ENCODE measurements at places on chromosomes 4 and X.
A peak's percentile ranks its signal among the peaks of the same experiment; 100 is the strongest.

DNA sequence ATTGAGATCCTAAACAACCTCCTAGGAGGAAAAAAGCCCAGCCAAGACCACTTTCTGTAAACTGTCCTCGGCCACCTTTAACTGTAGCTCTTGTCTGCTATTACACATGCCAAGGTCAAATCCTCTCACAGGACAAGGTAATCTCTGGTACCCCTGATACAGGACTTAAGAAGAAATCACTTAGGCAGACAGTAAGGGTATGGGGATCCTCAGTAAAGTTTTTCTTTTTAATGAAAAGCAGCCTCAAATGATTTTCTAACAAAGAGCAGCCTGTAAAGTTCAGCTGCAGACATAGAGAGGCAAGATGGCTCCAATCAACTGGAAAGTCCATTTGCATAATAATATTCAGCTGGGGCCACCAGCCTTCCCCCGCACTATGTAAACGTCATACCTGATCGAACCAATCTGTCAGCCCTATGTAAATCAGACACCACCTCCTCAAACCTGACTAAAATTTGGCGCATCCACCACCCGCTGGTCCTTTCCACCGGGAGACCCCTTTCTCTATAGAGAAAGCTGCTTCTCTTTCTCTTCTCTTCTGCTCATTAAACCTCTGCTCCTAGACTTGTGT, 14.6 kb upstream of the MPP1 start:
- no peak for DNase-seq

DNA sequence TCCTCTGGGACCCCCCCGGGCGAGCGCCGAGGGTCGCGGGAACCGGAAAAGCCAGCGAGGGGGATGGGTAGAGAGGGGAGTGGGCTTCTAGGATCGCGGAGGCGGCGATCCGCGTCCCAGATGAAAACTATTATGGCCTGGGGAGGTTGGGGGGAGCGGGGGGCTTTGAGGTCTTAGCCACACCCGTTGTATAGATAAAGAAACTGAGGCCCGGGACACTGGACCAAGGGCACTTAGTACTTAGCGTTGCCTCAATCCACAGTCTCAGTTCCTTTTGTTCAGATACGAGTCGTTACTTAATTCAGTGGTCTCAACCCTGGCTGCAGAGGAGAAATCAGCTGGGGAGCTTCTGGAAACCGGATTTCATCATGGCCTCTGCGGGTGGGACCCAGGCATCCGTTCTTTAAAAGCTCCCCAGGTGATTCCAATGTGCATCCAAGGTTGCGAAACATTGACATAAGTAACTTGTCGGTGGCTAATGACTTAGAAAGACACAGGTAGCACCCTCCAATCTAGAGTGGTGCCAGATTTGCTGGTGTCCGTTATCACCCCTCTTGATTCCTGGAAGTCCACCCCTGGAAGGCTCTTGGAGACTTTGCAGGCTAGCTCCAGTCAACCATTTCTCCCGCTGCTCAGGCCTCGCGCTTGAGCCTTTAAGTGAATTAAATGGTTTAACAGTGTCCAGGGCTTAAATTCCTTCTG, 90.7 kb downstream of the GEMIN8 start:
- no peak for DNase-seq

GRCh38 chr4:128810331-128810870, 901 bp downstream of the JADE1 start:
- no peak for DNase-seq

DNA sequence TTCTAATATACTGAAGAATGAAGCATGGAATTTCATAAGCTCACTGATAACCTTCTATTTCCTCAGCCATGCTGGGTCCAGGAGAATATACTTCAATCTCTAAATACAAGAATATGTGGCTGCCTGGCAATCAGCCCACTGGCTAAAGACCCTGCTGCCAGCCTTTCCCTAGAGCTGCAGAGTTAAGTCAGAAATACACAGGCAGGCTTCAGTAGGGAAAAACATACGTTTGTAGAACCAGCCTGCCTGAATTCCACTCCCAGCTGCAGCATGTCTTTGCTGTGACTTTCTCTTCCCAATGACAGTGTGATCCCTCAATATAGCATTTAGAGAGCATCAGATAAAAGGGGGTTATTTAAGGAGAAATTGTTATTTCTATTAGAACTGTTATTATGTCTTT, 289.1 kb downstream of the PCDH19 start:
- no peak for DNase-seq

GRCh38 chr4:33037464-33037863, 2317.3 kb downstream of the PCDH7 start:
- no peak for DNase-seq

- peak; percentile 10 for DNase-seq
These were observed 152.5 kb upstream of the SPRY1 start for GRCh38 chr4:123244137-123244536.

DNA sequence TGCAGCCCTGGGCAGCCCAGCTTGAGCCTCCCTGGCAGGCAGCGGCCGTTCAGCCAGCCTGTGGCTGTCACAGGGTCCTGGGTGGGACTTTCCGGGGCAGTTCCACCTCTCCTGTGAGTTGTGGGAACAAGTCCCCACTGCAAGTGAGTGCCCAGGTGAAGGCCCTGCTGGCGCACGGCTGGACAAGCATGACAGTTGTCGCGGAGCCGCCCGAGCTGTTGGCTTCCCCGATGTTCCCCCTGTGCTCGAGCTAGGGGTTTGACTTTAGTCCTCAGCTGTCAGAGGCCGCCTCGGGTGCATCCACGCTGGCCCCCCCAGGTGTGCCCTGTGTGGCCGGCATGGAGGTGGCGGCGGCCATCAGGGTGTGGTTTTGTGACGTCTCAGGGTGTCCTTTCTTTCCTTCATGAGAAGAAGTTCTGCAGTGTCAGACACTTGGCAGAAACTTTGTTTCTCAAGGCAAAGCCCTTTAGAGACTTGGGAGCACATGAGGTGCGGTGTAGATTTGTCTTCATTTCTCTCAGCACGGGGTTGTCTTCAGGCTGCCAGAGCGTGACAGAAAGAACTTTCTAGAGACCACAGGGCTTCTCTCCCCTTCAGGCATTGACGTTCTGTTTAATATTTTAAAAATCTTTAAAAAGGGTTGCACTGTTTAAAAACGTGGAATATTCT, 69.4 kb upstream of the HGFAC start:
- no peak for DNase-seq

DNA sequence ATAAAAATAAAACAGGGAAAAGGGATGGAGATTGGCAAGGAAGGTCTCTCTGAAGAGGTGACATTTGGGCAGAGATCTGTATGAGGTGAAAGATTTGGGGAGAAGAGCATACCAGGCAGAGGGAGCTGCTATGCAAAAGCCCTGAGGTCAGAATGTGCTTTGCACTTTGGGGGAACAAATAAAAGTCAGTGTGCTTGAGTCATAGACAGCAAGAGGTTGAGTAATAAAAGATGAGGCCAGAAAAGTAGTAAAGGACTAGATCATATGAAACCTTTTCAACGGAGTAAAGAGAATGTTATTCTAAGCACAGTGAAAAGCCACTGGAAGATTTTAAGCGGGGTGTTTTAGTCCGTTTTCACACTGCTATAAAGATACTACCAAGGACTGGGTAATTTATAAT, 76.5 kb upstream of the TEX13A start:
- DNase-seq: no peak

- DNase-seq: no peak
These were observed 373.1 kb upstream of the GNPDA2 start for GRCh38 chr4:45099471-45099870.

DNA sequence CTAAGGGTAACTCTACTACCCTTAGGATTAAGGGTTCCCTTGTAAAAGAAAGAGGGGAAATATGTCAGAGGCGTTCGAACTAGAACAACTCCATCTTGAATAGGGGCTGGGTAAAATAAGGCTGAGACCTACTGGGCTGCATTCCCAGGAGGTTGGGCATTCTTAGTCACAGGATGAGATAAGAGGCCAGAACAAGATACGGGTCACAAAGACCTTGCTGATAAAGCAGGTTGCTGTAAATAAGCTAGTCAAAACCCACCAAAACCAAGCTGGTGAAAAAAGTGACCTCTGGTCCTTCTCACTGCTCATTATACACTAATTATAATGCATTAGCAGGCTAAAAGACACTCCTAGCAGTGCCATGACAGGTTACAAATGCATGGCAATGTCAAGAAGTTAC, 922.0 kb downstream of the DMD start:
- DNase-seq: no peak

GRCh38 chrX:68588602-68589371, 58.7 kb upstream of the STARD8 start:
- DNase-seq: no peak

GRCh38 chr4:107709916-107710315, 10.1 kb downstream of the PAPSS1 start:
- no peak for DNase-seq

DNA sequence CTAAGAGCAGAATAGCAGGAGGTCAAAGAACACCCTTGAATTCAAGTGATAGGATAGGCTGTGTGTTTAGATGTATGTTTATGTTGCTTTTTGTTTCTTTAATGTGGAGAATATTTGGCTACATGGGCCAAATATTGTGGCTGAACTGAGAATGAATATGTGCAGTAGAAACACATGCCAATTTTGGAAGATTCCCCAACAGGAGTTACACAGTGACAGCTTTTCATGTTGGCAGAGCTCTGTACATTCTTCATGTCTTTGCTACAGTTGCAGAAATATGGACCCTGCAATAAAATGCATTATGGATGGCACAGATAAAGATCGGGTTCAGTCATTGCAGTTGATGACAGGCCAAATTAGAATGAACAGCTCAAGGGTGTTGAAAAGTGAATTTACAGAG, 82.8 kb upstream of the SLC4A4 start:
- DNase-seq: no peak

- DNase-seq: no peak
These were observed 62.1 kb downstream of the LDB2 start for GRCh38 chr4:16836324-16836723.

GRCh38 chr4:55116450-55116849, 8.9 kb downstream of the KDR start:
- DNase-seq: no peak

DNA sequence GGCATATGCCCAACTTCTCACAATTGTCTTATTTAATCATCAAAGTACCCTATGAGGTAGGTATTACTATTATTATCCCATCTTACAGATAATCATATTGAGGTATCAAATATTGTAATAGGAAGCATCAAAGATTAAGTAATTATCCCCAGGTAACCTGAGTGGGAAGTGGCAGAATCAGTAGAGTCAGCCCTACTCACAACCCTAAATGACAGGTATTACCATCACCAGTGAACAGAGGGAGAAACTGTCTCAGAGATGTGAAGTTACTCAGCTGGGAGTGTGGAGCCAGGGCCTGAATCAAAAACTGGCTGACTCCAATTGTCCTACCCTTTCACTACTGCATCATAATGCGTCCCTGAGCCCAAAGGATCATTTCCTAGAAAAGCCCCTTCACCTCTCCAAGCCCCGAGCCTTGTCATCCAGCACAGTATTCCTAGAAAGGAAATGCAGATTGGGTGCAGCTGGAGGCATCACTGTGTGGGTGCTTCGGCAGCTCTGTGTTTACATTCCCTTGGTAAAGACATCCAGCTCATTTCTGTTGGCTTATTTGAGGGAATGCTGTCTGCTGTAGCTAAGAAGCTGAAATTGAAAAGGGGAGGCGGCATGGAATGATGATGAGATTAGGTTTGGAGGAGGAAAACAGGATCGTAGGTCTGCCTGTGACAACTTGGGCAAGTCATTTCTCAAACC, 72.8 kb downstream of the DHX15 start:
- peak; percentile 22 for DNase-seq

GRCh38 chr4:6573986-6574746, 823 bp upstream of the MAN2B2 start:
- DNase-seq: no peak

- DNase-seq: no peak
These were observed 49.8 kb upstream of the C1QTNF7 start for GRCh38 chr4:15378062-15378461.

- no peak for DNase-seq
These were observed 5.3 kb downstream of the AKAP14 start for GRCh38 chrX:119900976-119901375.

- DNase-seq: no peak
These were observed 85.7 kb upstream of the EXOC1L start for GRCh38 chr4:55733932-55734331.

- no peak for DNase-seq
These were observed 37.4 kb upstream of the RXFP1 start for GRCh38 chr4:158484173-158484885.

GRCh38 chr4:113872426-113873260, 106.8 kb downstream of the ARSJ start:
- DNase-seq: no peak

- no peak for DNase-seq
These were observed 1.2 kb upstream of the ZNF827 start for GRCh38 chr4:145939856-145940255.

DNA sequence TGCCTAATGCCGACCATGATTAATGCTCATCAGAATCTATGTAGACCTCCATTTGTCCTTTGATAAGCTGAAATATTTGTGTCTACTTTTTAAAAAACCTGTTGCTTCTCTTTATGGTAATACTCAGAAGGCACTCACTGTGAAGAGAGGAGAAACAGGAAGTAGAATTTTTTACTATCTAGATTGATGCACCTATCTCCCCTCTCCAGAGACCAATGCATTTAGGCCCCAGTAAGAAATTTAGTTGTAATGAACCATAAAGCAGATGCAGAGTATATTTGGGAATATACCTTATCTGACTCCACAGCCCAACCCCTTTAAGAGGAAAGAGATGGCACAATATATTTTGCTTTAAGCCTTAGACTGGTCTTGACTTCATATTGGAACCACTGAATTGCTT, 11.1 kb downstream of the TBL1X start:
- DNase-seq: no peak

DNA sequence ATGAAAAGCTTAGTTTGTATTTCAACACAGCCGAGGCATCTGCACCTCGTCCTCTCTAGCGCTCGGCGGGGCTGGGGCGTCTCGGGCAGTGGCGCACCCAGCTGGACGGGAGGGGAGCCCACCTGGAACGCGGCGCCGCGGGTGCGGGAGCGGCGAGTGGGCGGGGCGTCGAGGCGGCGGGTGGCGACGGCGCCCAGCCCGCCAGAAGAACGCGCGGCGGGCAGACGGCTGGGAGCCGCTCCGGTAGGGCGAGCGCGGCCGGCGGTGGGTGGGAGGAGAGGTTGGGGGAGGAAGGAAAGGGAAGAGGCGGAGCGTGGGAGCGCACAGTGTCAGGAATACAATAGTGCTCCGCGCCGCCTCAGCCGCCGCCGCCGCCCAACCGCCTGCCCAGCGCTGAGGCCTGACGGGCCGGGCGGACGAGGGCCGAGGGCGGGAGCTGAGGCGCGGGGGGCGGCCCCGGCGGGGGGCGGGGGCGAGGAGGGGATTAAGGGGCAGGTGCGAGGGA, at the start of gene JADE3:
Gene JADE3 (plus strand): TSS at position 324 of the 505 bp plus-strand sequence. CDS start 72,474 bp downstream, outside the sequence.
- DNase-seq: peak; percentile 74

DNA sequence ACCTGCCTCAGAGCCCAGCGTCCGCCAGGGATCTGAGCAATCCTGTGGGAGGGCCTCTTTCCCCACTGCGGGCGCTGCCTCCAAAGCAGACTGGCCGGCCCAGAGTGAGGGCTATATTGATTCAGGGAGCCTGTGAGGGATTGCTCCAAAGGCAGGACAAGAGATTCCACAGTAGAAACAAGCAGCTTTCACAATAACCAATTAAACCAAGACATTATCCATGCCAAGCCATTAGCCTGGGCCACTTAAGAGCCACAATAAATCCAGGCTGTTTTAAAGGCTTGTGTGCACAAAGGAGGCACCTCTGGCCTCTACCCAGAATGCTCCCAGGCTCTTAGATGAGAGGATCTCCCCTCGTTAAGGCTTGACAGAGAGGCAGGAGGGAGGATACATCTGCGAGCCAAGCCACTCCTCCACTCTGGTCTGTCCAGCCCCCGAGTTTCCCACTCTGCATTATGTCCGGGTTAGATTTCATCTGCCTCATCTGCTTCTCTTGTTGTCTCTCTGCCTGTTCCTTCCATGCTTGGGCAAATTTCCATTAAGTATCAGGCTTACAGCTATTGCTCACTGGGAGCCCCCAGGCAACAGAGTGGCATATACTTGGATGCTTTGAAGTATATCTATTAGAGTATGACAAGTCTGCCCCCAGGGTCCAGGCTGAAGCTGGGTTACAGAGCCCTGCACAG, 357.9 kb downstream of the UNC5C start:
- peak; percentile 79 for DNase-seq
